ENCODE measurements at places on chromosomes 4 and X.

GRCh38 chr4:41787931-41788330 lies 39.4 kb upstream of the PHOX2B start:
- DNase-seq, result no peak

DNA sequence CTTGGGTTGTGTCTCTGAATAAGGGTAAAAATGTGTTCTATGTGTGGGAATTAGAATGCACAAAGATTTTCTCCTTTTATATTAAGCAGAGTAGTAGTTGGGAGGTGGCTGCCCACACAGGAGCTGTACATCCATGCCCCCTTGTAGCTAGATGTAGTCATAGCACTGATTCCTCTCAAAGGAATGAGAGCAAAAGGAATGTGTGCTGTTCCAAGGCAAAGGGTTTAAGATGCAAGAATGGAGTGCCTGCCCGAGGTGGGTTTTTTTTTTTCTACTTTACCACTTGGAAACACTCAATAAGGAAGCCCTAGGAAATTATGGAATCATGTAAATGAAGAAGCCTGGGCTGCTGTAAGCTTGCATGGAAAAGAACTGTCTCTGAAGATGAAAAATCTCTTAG lies 2183.2 kb upstream of the AGA start:
- no peak for DNase-seq

DNA sequence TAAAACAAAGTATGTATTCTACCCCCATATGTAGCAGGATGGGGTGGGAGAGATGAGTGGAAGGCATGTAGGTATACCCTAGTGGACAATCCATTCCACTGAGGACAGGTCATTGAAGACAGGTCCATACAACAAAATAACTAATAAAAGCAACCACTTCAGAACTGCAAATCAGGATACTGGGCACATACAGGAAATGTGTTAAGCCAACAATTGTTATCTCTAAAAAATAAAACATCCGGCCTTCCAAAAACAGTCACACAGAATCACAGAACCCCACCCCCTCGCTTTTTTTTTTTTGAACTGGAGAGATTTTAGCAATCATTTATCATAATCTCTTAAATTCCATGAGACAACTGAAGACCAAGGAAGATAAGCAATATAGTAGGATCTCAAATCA lies 112.9 kb downstream of the FRYL start:
- no peak for DNase-seq

DNA sequence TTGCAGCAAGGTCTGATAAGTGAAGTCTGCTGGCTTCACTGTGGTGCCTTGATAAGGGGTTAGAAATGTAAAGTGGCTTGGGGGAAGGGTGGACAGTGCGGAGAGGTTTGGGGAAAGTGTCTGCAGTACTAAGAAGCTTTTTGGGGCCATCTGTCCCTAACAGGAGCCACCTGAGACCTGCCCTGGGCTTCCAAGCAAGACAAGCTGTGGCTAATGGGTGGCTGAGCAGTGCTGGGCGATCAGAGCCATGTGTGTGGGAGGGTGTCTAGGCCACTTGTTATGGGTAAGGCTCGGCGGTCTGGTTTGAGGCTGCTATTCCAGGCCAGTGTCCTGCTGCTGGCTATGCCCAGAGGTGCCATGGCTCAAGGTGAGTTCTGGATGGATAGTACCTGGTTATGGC lies 185.4 kb upstream of the MTMR8 start:
- no peak for DNase-seq

- no peak for DNase-seq
Measured at GRCh38 chrX:78643096-78643495, 16.0 kb downstream of the RTL3 start.

DNA sequence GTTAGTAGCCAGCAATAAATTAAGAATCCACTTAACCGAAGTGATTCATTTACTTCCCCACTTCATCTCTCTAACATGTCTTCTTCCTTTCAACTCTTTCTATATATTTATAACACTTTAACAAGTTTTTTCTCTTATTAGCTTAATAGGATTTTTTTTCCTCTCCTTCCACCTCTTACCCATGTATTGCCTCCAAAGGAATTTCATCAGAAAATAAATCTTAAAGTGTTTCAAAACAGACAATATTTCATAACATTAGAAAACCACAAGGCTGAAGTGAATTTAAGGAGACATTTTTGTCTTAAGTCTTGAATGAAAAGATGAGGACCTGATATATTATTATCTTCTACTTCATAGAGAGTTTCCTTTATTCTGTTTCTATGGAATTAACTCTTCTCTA lies 101.5 kb downstream of the PDGFC start:
- DNase-seq, result no peak

- no peak for DNase-seq
Measured at GRCh38 chr4:174138616-174139015, 144.9 kb downstream of the FBXO8 start.

DNA sequence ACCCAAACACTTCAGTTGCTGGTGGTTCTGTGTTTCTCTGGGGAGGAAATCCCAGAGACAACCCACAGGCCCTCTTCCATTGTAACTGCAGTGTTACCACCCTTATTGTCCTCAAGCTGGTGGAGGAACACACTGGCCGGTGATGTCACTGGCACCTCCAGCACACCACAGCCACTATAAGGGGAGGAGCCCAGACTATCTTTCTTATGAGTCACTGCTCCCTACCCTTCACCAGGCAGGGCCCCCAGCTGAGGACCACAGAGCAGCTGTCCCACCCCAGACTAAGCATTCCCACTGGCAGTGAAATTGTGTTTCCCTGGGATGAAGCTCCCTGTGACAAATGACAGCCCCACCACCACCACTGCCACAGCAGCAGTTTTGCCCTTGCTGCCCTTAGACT lies 171.8 kb upstream of the FGF16 start:
- DNase-seq, result no peak

DNA sequence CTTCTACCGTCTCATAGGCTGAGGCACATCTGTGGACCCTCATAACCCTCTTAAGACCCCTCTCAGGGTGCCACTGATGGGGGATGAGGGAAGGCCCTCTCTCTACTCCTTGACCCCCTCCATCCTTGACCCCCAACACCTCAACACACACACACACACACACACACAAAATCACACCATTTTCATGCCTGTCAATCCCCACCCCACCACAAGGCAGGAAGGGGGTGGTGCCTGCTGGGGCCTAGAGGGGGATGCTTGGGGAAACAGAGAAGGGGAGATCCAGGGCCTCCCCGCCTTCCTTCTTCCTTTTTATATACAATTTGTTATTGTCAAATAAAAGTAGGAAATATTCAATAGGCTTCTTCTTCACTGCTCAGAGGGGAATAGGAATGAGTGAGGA lies 1.2 kb upstream of the EBP start:
- DNase-seq, result no peak

DNA sequence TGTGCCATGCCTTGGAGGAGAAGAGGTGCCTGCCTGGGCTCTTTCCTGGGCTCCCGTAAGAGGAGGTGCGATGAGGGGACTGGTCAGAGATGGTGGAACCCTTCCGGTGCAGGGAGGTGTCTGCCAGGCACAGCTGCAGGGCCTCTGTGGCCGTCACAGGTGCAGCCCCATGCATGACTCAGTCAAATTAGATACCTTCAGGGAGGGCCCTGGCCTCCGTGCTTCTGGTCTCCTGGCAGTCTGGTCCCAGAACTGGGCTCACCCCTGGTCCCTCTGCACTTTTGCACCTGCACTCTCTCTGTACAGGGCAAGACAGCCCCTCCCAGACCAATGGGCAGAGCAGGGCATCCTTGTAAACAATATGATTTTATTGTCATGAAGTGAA lies 49.9 kb upstream of the LRPAP1 start:
- no peak for DNase-seq

DNA sequence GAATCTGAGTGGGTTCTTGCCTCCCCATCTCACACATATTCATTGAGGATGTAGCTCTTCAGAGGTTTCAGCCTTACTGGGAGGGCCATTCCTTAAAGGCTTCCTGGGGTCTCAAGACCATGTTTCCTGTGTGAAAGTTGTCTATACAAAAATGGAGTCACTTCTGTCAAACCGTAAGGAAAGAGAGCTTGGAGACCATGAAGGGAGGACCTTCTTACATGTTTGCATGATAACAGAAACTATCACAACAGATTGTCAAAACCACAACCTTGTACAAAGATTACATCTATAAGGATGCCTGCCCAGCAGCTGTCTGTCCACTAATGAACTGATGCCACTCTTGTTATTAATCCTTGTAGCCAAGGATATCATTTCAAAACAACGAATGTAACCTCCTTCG lies 139.3 kb downstream of the PDE5A start:
- DNase-seq, result no peak

Data from substantia nigra (tissue), 51 donors.